ENCODE measurements at places on chromosomes 3 and 15.

- no peak for DNase-seq
Measured at GRCh38 chr15:41690636-41691035, 30.4 kb downstream of the MGA start.

GRCh38 chr15:82875411-82876003 lies 66.1 kb downstream of the WHAMM start:
- DNase-seq, result no peak

- no peak for DNase-seq
Measured at GRCh38 chr15:95106801-95107200, 875.4 kb downstream of the MCTP2 start.

DNA sequence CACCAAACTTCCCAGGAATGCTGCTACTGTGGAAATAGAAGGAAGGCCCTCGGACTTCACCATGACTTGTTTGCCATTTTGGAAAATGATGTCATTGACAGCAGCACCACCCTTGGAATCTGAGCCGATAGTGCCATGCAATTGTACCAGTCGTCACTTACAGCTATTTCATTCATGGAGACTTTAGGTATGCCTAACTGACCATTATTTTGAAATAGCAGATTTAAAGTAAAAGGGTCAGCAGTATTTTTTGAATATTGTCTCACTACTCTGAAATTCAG lies 66.0 kb upstream of the ARL8B start:
- DNase-seq, result no peak

DNA sequence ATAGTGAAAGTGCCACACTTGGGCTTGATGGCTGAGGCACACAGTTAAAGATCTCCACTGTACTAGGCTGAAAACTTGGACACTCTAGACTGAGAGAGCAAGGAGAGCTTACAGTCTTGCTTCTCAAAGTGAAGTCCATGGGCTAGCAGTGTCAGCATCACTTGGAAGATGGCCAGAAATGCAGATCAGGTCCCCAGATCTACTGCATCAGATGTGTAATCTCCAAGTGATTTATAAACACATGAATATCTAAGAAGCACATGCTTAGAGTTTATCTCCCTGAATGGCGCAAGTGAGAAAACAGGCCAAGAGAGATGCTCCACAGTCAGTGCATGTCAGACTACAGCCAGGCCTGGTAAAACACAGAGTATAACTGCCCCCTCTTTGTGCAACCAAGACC lies 308.6 kb downstream of the CLSTN2 start:
- no peak for DNase-seq

DNA sequence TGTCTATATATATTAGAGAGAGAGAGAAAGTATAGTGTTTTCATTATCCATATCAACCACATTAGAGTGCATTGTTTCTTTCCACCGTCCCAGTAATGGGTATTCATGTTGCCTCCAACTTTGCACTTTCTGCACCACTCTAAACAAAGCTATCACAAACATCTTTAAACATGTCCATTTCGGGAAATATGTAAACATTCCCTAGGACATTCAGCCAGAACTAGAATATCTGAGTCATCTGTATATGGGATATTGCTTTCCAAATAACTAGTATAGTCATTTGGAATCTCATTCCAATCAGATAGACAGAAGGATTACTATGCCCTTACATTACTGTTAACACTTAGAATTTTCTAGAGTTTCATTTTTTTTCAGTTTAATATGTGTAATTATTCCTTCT lies 914.9 kb upstream of the EPHA6 start:
- DNase-seq, result no peak

DNA sequence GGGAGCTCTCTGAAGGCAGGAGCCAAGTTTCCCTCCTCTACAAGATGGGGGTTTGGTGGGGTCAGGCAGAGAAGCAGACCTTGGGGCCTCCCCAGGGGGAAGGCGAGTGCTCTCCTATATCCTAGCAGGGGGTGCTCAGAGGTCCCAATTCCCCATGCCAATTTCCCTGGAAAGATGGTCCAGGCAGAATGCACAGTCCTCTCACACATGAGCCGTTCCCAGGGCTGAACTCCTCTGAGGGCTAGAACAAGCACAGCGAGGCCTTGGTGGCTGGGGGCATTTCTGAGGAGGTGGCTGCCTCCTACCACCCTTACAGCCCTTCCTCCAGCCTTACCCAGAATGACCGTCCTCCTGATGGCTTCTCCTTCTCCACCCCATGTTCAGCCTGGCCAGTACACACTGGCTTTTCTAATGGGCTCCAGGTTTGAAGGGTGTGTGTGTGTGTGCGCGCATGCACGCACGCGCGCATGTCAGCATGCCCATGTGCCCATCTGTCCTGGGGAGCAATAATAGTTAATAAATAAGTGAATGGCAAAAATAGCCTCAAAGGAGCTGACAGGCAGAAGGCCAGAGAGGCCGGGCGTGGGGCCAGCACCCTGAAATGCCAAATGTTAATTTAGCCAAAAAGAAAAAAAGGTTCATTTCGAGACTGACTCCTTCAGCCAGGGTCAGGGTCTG lies 24.4 kb downstream of the ADCY5 start:
- no peak for DNase-seq

GRCh38 chr3:115552007-115552406 lies 71.3 kb upstream of the GAP43 start:
- DNase-seq, result no peak

DNA sequence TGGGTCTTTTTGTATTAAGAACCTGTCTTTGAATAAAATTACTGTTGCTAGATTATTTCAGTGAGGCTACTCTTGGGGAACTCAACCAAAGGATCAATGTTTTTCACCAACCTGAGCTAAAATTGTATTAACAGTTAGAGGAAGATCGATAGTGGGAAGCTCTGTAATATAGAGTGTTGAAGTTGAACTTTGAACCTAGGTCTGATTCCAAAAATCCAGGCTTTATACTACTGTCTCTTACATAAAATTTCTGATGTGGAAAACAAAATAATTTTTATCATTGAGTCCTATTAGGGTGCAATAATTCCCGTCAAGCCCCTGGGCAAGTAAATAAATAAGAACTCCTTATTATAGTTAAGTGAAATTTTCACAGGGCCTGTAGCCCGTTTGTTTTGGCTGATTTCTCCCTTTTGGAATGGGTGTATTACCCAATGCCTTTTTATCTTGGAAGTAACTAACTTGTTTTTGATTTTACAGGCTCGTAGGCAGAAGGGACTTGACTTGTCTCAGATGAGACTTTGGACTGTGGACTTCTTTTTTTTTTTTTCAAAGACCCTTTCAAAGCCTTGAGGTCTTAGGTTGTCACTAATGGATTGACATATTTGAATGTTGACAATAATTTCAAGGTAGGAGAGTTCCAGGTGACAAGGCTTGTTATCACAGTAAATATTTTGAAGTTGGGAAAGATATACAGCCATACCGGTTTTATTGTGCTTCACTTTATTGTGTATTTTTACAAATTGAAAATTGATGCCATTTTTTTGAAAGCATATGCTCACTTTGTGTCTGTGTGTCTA lies 276.1 kb downstream of the NFKBIZ start:
- no peak for DNase-seq

DNA sequence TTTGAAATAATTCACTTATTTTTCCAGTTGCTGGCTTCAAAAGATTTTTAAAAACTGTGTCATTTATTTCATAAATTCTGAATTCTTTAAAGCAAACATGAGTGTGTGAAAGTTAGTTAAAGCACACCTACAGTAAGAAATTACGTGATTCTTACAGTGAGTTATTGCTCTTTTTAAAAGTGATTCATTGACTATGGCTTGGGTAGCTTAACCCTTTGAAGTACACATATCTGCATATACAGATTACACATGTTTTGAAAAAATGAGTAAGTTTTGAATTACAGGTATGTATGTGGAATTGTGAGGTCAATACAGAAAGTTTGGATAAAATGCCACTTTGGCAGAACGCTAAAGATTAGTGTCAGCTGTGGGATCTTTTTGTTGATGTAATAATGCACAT lies 64.5 kb upstream of the MBNL1 start:
- DNase-seq, result no peak

GRCh38 chr3:175059788-175060187 lies 200.7 kb downstream of the NAALADL2 start:
- no peak for DNase-seq

GRCh38 chr3:105334138-105334882 lies 32.4 kb upstream of the ALCAM start:
- DNase-seq, result no peak

DNA sequence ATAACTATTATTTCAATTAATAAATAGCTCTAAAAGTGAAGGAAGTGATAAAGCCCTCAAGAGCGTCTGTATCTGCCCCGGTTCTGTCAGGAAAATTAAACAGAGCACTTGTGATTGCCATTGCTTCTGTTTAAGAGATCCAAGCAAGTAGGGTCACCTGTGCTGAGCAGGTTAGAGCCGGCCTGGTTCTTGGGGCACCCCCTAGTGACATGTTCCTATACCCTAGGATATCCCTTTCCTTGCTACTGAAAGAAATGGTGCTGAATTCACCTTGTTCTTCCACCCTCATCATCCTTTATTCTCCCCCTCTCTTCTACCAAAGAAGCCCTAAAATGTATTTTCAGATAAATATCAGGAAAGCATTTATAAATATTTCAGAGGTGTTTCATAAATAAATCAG lies 323.5 kb downstream of the RORA start:
- DNase-seq, result peak; percentile 10

DNA sequence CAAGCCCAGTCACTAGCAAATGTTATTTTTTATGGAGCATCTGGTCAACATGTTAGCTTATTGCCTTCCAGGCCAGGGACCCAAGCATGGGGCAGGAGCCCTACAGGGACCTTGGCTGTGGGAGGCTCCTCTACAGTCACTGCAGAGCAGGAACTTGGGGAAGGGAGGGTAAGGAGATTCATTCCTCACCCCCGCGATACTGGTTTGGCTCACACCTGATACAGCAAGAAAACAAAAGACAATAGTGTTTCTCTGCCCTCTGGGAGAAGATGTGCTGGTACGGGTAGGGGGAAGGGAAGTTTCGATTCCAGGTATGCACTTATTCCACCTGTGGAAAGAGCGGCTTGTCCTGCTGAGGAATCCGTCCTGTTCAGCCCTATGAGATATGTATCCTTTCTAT lies 77.6 kb downstream of the SLC12A8 start:
- DNase-seq, result no peak

GRCh38 chr3:22360970-22361369 lies 610.0 kb upstream of the ZNF385D start:
- no peak for DNase-seq

- no peak for DNase-seq
Measured at GRCh38 chr15:62348118-62348517, 183.0 kb upstream of the C2CD4B start.

DNA sequence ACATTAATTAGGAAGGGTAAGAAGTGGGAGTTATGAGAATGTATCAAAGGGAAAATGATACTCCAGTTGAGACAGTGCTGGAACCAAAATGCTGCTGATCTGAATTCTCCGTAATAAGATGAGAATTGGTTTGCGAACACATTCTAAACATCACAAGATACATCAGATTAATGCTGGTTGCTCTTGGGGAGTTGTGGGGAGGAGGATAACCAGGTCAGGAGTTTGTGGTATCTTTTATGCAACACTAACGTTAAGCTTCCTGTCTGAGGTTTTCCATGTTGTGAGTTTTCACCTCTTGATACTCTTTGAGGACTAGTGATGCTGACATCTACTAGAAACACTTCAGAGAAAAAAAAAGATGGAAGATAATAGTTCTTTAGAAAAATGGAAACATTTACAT lies 47.2 kb downstream of the PPARG start:
- no peak for DNase-seq

DNA sequence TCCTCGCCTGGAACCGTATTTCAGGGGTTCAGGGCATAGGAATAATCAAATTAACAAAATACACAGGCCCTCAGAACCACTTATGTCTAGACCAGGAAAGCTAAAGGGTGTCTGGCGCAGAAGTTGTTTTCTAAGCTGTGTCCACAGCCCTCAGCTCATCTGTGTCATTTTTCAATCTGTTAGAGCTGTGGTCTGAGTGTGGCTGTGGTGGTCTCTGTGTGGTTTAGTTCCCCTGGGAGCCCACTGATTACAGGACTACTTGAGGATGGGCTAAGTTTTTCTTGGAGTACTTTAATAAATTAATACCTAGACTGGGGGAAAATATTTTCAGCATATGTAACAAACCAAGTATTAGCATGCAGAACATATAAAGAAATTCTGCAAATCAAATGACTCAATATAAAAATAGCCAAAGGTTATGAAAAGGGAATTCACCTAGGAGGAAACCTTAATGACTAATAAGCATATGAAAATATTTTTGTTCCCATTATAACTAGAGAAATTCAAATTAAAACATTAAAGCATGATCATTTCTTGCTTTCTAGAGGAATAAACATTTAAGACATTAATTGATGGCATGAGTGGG lies 186.3 kb downstream of the SATB1 start:
- DNase-seq, result no peak

GRCh38 chr3:114380233-114380651 lies 86.4 kb downstream of the TIGIT start:
- DNase-seq, result no peak

DNA sequence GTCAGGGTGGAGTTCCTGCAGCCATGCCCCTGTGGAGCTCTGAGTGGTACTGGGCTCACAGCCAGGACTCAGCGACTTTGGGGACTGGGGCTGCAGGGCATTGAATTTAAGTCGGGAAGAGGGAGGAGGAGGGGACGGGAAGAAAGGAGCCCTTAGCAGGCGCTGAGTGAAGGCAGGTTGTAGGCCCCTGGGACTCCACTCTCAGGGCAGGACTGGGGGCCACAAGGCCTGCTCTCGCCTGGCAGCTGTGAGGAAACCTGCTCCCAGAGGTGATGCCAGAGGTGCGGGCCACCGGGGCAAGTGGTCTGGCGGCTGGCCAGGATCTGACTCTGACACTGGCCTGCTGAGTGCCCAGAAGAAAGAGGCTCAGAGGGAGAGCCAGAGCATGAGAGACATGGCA lies 73.5 kb downstream of the EPHB3 start:
- DNase-seq, result no peak

GRCh38 chr3:52532838-52533622 lies 627 bp downstream of the NT5DC2 start:
- DNase-seq, result no peak

DNA sequence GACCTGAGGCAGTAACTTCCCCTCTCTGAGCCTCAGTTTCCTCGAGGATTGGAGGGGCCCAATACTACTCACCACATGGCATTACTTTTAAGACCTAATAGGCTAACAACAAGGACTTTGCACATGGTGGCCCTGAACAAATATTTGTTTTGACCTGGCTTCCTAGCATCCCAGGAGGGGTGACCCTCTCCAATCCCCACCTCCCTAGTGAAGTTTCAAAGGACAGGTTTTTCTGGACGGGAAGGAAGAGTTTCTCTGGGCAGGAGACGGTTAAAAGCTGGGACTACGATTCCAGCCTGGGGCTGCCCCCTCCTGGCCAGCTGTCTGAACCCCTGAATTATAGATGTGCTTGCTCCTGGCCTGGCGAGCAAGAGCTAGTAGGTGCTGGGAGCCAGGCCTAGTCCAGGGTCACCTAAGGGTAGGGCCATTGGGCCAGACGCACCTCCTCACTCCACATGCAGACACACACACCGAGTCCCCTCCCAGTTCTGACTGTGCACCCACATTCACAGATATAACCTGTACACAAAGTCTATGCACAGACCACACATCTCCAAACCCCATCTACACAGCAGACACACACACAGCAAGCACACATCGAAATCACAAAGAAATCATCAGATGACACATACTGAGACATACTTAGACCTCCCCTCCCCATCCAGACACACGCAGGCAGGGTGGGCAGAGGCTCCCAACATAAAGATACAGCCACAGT lies 2.7 kb upstream of the ISL2 start:
- DNase-seq, result no peak
